ENCODE measurements at places on chromosomes 7 and 10. TPM values are rescaled to one million over a fixed set of nuclear protein-coding genes. Genes with fewer than 3 reads are reported as not detected.
A peak's percentile ranks its signal among the peaks of the same experiment; 100 is the strongest.

The FAM20C gene
- 4.9 TPM for polyA plus RNA-seq

GRCh38 chr7:148962823-148963582 is 65.3 kb downstream of the PDIA4 start:
- H3K4me1 ChIP-seq, result no peaks in the 10 kb centered on the region
- peak; percentile 79 for DNase-seq
- no peaks in the 10 kb centered on the region for H3K27me3 ChIP-seq

DNA sequence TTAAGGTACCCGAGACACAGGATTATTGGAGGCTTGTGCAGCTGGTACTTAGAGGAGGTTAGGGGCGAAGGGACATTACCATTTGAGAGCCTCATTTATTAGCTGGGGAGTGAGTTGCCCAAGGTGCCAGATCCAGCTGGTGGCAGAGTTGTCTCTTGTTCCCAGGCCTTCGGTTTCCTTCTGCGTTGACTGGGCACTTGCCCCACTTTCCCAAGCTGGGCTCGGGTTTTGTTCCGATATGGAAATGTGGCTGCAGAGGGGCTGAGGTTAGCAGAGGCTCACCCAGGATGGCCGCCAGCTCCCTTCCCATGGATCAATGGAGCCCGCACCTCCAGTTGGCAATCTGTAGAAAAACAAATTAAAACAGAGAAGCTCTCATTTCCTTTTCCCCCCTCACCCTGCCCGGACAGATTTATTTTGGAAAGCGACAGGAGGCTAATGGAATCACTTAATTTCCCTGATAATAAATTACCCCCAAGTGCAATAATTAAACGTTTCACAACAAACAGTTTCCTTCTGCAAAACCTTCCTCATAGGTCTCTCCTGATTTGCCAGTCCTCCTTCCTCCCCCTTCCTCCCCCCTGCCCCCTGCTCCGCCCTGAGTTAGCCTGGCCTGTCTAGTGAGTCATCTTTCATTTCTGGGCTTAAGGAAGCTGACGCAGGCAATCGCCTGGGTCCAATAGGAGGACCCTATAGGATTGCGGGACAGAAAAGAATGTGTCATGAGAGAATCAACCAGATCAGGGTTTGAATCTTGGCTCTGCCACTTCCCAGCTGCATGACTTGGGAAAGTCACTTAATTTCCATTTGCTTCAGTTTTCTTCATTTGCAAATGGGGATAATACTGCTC is 51.7 kb downstream of the ADRA2A start:
- no peak for DNase-seq
- H3K4me1 ChIP-seq, result no peaks in the 10 kb centered on the region
- H3K36me3 ChIP-seq, result no peaks in the 10 kb centered on the region
- H3K27ac ChIP-seq, result no peak overlapping the region

DNA sequence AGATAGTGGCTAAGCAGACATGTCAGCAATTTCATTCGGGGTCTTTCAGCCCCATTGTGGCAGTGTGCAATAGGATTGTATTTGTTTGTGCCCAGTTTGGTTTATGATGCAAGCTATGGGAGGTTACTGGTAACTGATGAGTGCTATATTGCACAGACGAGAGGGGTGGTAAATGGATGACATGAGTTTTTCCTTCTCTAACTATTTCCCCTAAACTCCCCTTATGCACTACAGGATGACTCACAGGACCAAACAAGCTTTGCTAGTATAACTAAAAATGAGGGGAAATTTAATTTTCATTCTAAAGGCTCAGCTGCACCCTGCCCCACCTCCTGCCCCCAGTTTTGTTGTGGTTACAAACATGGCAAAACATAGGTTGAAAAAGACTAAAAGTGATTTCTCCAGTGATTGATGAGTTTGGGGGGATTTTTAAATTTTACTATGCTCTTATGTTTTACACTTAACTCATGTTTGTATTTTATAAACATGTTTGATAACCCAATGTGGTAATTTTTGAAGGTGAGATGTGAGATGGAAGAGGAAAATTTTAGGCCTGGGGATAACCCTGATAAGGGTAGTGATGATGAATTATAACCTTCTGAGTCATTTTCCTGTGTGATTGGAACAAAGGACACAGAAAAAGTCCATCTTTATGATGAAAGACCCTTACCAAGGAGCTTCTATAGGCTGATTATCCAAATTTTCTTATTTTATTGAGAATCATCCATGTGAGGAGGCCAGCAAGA is 60.8 kb upstream of the NAMPT start:
- no peak for DNase-seq
- H3K4me1 ChIP-seq, result no peaks in the 10 kb centered on the region
- no peak overlapping the region for H3K27ac ChIP-seq
- H3K27me3 ChIP-seq, result no peaks in the 10 kb centered on the region
- no peaks in the 10 kb centered on the region for H3K36me3 ChIP-seq

DNA sequence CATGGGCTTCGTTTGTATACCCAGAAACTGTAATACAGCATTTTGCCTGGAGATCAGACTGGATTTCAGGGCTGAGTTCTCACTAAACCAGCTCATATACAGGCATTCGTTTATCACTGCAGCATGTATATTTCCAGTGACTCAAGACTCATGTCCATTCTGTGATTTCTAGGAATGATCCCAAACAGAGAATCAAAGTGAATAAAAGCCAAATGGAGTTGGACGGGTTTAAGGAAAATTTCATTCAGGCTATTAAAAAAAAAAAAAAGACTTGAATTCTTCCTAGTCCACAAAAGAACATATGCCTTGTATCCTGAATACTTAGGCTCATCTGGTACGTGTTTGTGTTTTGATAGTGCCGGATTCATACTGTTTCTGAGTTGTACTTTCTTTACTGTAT is 46.8 kb downstream of the TET1 start:
- no peak overlapping the region for H3K4me3 ChIP-seq
- peaks cover 10% of the 10 kb centered on the region for H3K4me1 ChIP-seq
- H3K36me3 ChIP-seq, result peaks cover 15% of the 10 kb centered on the region
- no peak overlapping the region for H3K27ac ChIP-seq
- peak; percentile 49 for DNase-seq

The ANKRD30A gene
- polyA plus RNA-seq, result not detected

The CREB5 gene
- polyA plus RNA-seq, result 5.0 TPM

- H3K27ac ChIP-seq, result no peak overlapping the region
- no peaks in the 10 kb centered on the region for H3K27me3 ChIP-seq
- H3K4me1 ChIP-seq, result no peaks in the 10 kb centered on the region
- H3K36me3 ChIP-seq, result no peaks in the 10 kb centered on the region
- no peak overlapping the region for H3K4me3 ChIP-seq
Observed at GRCh38 chr7:115113776-115114175, 191.9 kb downstream of the MDFIC start.
